Caco-2 (cell line): ENCODE measurements at places on chromosomes 11 and 22. TPM values are rescaled to one million over a fixed set of nuclear protein-coding genes. Genes with fewer than 3 reads are reported as not detected.

DNA sequence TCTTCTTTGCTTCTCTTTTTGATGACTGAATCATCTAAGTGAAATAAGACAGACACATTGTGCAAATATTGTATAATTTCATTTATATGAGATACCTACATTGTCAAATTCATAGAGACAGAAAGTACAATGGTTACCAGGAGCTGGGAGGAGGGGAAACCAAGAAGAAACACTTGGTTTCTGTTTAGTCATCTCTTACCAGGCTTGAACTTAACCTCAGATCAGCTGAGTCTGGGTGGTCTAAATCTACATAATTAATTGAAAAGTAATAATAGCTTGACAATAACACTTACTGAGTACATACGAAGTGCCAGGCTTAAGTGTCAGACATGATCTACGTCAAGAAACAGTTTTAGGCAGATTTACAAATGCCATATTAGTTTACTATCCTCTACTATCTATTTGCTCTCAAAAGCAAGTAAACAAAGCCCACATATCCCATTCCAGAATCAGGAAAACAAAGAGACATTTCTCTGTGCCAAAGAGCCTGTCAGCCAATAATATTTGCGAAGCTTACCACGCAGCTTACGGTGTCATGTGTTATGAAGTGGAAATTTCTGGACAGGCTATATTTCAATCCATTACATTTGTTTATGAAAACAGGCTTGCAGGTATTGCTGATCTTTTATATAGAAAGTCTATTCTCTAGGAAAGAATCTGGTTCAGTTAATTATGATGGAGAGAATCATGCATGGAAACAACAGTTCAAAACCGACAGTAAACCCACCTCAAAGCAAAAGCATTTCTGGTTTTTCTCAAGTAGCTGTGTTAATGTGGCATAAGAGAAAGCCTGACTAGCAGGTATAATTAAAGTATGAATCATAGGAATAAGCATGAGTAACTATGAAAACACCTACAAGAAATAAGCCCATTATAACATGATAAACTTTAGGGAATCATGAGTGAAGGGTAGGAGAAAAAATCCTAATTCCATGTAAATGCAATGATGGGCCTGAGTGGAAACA lies 2.7 kb upstream of the ARHGAP42 start:
- no peak for DNase-seq

The TXN2 gene
- total RNA-seq: 75.8 and 77.2 TPM in 2 replicates

The GRAMD1B gene
- total RNA-seq: 1.2 and 1.5 TPM in 2 replicates

The BACE1-AS gene
- 18.8 TPM in 2 replicates for total RNA-seq

GRCh38 chr22:43110444-43110926 lies at the start of gene BIK:
Gene BIK (plus strand): TSS chr22:43110750. CDS start chr22:43124023, 13,273 bp downstream.
- DNase-seq: peak; percentile 62

DNA sequence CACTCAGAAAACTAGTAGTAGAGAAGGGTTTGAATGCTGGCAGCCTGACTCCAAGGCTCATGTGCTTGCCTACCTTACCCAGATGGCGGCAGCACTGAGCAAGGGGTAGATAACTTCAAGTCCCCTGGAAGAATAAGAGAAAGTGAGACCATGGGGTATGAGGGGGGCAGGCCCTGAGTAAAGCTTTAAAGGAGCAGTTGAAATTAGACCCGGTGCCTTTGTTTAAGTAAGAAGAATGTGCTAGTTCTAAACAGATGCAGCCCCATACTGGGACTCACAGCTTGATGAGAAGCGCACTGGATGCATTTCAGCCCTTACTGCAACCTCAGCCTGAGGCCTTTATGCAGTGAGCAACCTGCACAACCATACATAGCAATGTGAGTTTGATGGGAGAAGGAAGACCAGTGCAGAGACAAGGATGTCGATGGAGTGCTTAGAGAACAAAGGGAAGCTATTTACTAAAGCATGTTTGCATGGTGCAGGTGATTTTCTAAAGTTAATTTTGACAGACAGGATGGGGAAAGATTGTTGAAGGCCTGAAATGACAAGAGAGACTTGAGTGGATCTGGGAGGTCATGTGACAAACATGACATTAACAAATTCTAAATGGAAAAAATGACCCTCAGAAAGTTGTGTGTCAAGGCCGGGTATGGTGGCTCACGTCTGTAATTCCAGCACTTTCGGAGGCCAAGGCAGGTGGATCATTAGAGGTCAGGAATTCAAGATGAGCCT lies 27.1 kb upstream of the TMA7B start:
- DNase-seq: peak; percentile 53

The SCGB1D2 gene
- total RNA-seq: not detected in 2 replicates

The DAGLA gene
- 9.4 and 9.5 TPM in 2 replicates for total RNA-seq

DNA sequence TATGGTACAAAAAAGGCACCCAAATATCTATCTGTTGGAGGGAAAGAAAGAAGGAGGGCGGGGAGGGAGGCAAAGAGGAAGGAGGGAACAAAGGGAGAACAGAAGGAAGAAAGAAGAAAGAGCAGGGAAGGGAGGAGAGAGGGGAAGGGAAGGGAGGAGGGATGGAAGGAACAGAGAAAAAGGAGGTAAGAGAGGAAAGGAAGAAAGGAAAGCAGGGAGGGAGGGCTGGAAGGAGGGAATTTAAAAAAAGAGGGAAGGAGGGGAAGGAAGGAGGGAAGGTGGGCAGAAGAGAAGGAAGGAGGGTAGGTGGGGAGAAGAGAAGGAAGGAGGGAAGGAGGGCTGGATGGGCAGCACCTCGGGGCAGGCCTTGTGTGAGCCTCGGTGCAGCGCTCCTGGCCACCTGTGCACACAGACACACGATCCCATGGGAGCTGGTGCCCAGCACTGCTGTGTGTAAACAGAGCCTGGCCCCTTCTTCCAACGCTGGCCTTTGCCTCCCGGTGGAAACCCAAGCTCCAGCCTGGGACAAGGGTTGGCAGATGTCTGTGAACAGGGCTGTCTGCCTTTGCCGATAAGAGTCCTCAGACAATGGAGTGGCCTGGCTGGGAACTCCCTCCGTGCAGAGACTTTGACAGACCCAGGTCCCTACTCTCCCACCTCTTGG lies 23.2 kb downstream of the SMIM38 start:
- no peak for DNase-seq

GRCh38 chr11:126443120-126443519 lies 87.6 kb downstream of the ST3GAL4 start:
- DNase-seq: no peak

The SHANK3 gene
- 4.3 and 4.5 TPM in 2 replicates for total RNA-seq

The STK33 gene
- total RNA-seq: 0.51 and 0.98 TPM in 2 replicates

- DNase-seq: no peak
Observed at GRCh38 chr11:37951996-37952395, 1354.0 kb upstream of the RAG2 start.

GRCh38 chr11:114651145-114651718 lies 27.1 kb upstream of the NXPE2 start:
- DNase-seq: no peak

- DNase-seq: no peak
Observed at GRCh38 chr11:103808252-103808651, 228.2 kb upstream of the DDI1 start.

The MPPED2 gene
- total RNA-seq: not detected in 2 replicates

DNA sequence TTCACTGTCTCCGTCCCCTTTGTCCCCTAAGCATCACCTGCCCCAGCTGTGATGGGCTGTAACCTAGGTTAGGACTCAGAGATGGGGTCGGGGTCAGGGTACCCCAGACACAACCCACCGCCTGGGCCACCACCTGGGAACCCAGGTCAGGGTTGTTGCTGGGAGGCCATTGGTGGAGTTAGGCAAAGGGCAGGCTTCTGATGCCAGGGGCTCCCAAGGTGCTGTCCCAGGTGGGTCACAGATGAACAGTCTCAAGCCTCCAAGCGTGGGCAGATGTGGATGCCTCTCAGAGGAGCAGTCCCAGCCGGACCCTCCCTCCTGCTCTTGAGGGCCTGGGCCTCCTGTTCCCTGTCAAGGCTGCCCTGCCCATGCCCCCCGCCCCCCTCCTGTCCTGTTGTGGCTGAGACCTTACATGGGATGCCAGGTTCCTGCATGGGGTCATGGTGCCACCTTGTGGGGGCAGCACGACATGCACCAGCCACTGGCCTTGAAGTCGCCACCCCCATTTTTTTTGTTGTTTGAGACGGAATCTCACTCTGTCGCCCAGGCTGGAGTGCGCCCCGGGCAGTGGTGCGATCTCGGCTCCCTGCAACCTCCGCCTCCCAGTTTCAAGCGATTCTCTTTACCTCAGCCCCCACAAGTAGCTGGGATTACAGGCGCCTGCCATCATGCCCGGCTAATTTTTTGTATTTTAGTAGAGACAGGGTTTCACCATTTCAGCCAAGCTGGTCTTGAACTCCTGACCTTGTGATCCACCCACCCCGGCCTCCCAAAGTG lies 12.1 kb downstream of the GATD1 start:
- peak; percentile 78 for DNase-seq

DNA sequence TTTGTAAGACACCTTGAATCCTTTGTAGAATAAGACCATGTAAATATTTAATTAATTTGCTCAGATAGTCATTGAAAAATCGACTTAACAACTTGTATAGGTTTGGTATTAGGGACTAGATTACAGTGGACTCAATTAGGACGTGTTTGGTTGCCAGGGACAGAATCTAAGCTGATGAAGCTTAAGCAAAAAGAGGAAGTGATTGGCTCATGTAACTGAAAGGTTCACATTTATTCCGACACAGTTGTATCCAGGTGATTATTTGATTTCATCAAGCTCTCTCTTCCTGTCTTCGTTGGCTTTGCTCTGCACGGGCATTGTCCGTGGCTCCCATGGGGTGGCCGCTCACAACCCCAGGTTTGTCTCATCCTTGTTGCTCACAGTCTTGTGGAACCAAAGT lies 146.4 kb downstream of the C11orf91 start:
- no peak for DNase-seq

- no peak for DNase-seq
Observed at GRCh38 chr11:123413636-123414035, 16.4 kb upstream of the GRAMD1B start.

- DNase-seq: peak; percentile 49
Observed at GRCh38 chr11:11010624-11011127, 152.8 kb upstream of the ZBED5 start.

DNA sequence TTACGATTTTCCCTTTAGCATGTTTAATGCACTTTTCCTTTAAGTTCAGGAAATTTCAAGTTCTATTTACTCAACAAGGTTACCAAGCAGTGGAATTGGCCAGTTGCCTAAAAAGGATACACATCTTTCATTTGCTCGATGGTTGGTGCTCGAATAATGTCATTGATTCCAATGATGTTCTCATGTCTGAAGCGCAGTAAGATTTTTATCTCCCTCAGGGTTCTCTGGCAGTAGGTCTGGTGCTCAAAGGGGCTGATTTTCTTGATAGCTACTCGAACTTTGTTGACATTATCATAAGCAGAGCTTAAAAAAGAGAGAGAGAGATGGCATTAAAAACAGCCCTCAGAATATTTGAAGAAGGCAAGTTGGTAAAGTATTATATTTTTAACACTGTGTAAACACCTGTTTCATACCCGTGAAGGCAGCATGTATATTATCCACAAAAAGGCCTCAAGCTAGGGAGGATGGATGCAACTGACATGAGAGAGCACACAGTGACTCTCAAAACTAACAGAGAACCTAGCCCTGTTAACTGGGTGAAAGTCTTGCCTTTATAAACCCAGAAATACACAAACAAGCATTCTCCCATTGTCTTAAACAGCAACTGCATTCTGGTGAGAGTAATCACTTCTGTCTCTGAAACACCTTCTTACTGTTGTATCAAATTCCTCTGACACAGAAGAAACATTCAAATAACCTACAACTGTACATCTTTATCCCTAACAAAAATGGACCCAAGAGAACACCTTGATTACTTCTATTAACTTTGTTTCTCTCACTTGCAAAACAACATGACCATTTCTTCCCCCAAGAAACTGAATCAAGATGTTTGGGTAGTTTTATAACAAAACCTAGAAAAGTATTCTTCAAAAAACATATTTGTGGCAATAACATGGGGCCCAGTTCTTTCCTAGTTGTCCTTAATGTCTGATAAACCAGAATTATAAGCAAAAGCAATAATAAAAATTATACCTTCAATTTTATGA lies 59.6 kb downstream of the MAPK1 start:
- no peak for DNase-seq

The HBG2 gene
- not detected in 2 replicates for total RNA-seq

The PGM2L1 gene
- 7.7 and 8.0 TPM in 2 replicates for total RNA-seq

GRCh38 chr22:46029036-46029435 lies 52.1 kb upstream of the WNT7B start:
- no peak for DNase-seq

The APOL4 gene
- total RNA-seq: not detected in 2 replicates

- DNase-seq: peak; percentile 8
Observed at GRCh38 chr11:11250470-11250869, 102.6 kb downstream of the CSNK2A3 start.

The MYBPC3 gene
- not detected in 2 replicates for total RNA-seq

DNA sequence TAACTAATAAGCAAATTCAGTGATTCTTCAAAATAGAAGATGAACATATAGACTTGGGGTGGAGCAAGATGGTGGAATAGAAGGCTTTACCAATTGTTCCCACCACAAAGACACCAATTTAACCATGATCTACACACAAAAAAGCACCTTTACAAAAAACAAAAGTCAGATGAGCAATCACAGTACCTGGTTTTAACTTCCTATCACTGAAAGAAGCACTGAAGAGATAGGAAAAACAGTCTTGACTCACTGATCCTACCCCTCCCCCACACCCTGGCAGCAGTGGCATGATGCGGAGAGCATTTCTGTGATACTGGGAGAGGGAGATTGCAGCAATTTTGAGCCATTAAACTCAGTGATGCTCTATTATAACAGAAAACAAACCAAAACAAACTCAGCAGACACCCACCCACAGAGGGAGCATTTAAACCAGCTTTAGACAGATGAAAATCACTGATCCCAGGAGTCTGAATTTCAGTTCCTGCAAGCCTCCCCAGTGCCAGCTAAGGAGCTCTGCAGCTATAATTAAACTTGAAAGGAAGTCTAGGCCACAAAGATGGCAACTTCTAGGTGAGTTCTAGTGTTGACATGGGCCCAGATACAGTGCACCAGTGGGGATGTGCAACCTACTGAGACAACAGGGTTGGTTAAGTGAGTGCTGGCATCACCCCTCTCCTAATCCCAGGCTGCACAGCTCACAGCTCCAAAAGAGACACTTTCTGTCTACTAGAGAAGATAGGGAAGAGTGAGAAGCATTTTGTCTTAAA lies 161.8 kb upstream of the GRIA4 start:
- no peak for DNase-seq

The OR5A1 gene
- not detected in 2 replicates for total RNA-seq

- no peak for DNase-seq
Observed at GRCh38 chr22:44522526-44523170, 24.6 kb upstream of the RTL6 start.

The PTPN5 gene
- not detected in 2 replicates for total RNA-seq
